NCI-H2171 (cell line): ENCODE measurements at places on chromosomes 1 and 21.

- no peak for DNase-seq
These were observed 18.9 kb downstream of the CAPN2 start for GRCh38 chr1:223731133-223731770.

DNA sequence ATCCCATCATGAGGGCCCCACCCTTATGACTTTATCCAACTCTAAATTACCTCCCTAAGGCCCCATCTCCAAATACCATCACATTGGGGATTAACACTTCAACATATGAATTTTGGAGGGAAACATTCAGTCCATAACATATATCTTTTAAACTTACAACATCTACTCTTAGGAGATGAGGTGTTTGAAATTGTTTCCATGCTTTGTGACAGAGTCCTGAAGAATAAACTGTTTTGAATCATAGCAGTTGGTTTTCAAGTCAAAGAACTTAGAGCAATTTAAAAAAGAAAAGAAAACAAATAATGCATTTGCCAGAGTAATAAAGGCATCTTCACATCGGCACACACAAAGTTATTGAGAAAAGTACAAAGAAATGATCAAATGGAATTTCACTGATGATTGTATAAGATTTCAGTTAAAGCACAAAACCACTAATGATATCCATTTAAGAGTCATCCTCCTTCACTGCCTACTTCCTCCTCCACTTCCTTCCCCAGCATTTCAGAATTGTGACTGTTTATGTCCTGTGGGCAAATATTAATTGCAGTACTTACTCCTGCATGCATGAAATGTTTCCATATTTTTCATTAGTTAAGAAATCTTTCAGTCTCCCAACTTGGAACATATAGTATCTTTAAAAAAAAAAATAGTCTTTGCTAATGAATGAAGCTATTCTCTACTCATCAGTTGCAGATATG lies 202.0 kb downstream of the LRRC40 start:
- DNase-seq: no peak

GRCh38 chr1:226406401-226406881 lies 1.5 kb downstream of the PARP1 start:
- no peak for DNase-seq

GRCh38 chr1:167441222-167441621 lies 77.1 kb downstream of the CD247 start:
- no peak for DNase-seq

- DNase-seq: no peak
These were observed 32.1 kb upstream of the TTC34 start for GRCh38 chr1:2833454-2834145.

DNA sequence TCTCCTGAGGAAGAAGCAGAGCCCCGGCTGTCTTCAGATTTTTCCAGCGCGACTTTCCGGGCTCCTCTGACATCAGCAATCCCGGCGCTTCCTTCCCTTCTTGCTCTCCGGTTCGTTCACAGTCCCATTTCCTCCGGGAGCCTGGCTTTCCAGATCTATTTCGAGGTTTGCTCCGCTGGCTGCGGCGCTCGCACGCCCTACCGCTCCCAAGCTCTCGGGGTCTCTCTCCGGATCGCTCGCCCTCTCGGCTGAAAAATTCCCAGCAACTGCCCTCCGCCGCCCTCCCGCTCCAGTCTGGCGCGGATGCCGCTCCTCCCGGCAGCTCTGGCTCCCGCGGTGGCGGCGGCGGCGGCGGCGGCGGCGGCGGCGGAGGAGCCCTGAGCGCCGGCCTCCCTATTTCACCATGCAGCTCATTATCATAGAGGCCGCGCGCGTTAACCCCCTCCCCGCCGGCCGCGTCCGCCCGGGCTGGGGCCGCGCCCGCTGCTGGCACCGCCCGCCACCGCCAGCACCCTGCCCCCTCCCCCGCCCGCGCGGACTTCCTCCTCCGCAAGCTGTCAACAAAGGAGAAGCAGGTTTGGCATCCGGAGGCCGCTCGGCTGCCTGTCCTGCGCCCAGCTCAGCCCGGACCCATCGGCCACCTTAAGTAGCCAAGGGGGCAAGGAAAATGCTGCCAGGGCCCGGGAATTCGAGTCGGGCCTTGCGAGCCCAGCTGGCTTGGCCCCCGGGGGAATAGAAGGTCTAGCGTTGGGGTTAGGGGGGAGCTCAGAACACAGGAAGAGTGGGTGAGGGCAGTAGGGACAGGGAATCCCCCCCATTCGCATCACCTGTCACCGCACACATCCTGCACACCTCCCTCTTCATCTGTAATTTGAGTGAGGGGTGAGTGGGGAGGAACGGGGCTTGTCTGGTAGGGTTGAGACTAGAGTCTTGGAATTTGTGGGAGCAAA lies at the start of gene PLXNA2:
Gene PLXNA2 (minus strand): TSS at position 418 of the 950 bp plus-strand sequence. CDS start 26,462 bp downstream, outside the sequence.
- peak; percentile 53 for DNase-seq

- DNase-seq: no peak
These were observed 192.4 kb upstream of the GALNT2 start for GRCh38 chr1:229874609-229875008.

DNA sequence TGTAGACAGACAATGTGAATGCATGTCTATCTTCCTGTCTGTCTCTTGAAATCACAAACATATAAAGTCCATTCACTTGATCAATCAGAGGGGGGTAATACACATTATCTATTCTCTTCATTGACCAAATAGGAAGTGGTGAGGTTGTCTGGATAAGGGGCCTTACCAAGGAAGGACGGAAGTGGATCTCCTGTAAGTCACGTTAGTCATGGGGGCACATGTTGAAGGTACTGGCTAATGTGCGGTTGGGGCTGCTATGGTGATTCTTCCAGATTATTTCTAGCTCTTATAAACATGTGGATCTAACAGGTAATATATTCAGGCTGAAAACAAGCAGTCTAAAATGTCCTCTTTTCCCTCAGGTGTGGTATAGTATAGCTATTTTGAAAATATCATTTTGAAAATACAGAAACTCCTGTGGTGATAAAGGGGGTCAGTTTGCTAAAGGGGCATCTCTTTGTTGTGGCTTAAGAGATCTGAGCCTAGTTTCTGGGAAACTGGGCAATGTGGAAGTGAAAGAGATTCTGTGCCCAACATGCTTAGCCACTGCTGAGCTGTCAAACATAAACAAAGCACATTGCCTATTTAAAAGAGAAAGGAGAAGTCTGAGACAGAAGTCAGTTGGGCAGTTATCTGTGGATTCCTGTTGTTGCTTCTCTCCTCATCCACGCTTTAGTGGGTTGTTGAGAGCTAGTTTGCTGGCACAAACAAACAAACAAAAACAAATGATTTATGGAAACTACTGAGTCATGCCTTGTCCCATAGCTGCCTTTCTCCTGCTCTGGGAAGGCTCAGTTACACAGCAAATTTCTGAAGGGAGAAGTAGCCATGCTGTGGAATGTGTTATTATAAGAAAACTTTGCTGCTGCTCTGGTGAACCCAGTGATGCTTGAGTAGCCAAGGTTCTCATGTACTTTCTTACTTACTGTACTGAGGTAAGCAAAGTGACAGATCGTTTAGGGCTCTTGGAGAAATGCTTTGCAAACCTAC lies 166.9 kb downstream of the HLX start:
- DNase-seq: no peak

GRCh38 chr1:93450321-93450720 lies 2.4 kb downstream of the FNBP1L start:
- no peak for DNase-seq

DNA sequence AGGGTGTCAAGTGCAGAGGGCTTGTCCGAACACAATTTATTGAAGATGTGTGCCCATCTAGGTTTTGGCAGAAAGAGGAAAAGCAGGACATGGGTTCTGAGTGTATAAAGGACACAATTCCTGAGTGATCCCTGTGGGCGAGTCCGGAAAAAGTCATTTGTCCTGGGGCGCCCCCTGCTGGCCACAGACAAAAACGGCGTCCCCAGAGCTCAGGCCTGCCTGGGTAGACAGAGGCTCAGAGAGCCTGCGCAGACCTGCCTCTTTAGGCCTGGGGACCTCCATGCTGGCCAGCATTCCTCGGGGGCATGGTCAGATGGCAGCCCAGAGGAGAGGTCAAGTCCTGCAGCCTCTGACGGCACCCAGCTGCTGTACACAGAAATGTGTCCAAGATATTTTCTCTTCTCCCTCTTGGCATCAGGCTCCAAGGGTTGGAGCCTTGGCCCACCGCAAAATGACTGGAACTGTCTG lies 65.5 kb upstream of the LRP8 start:
- DNase-seq: peak; percentile 40
